Right lobe of liver (tissue), 6 donors: ENCODE measurements at places on chromosomes 16 and 17.

GRCh38 chr17:62321451-62321850, 58.9 kb upstream of the EFCAB3 start:
- no peak for DNase-seq

DNA sequence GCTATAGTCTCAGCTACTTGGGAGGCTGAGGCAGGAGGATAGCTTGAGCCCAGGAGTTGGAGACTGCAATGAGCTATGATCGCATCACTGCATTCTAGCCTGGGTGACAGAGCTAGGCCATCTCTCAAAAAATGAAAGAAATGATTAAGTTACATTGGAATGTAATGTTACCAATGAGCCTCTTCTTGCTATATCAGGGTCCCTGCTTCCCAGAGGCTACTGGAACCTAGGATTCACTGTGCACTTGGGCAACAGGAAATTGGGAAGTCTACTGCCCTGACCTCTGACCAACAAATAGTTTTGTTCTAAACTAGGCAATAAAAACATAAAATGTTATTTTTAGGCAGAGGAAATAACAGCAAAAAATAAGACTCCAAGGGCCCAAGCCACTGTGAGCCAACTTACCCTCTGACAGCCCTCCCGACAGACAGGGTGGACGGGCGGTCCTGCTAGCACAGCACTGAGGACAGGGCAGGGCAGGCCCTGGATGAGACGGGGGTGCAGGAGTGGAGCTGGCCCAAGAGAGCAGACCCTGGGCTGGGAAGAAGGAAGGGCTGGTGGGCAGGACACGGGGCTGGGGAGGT, 27.5 kb downstream of the NSMCE1 start:
- DNase-seq, result peak; percentile 47

- peak; percentile 69 for DNase-seq
These were observed 22.2 kb upstream of the PEMT start for GRCh38 chr17:17613708-17614114.

- no peak for DNase-seq
These were observed 4.4 kb upstream of the PIK3R5 start for GRCh38 chr17:8969901-8970300.

GRCh38 chr16:366476-366875, 3.9 kb downstream of the MRPL28 start:
- DNase-seq, result no peak

GRCh38 chr16:70749006-70749678, 51.8 kb downstream of the VAC14 start:
- DNase-seq, result no peak

GRCh38 chr17:5019475-5019956, 15.7 kb downstream of the SLC52A1 start:
- DNase-seq, result no peak

GRCh38 chr17:41510251-41511065, 5.0 kb upstream of the KRT13 start:
- no peak for DNase-seq

DNA sequence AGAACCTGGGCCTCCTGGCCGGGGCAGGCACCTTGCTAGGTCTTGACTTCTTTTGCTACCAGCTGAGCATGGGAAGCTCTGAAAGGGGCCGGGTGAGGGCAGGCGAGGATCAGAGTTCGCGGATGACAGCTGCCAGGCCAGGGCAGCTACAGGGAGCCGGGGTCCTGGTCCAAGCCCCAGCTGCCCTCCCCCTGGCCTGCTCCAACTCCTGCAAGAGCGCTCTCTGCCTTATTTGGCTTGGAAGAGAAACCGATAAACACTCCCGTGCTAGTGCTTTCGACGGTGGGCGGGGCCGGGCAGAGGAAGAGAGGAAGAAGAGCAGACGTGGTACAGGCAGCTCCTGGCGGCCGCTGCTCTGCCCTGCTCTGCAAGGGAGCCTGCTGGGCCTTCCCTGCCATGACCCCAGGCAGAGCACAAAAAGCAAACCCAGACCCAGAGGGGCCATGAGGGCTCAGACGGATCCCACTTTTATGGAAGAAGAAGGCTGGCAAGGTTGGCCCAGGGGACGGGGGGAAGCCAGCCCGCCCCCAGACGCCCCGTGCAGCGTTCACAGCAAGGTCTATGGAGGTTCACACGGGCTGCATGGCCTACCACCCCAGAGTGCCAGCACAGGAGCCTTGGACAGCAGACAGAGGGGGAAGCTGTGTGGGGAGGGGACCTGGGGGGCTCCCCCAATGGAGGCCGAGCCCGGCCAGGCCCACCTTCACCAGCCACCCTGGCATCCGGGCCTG, 25.6 kb downstream of the PIEZO1 start:
- peak; percentile 86 for DNase-seq

GRCh38 chr16:68247400-68247799, 2.2 kb downstream of the PLA2G15 start:
- DNase-seq, result no peak

GRCh38 chr17:48543854-48544348, 1.0 kb downstream of the HOXB2 start:
- no peak for DNase-seq

GRCh38 chr16:23152386-23153178, 3.3 kb upstream of the USP31 start:
- no peak for DNase-seq

- peak; percentile 44 for DNase-seq
These were observed 1.7 kb upstream of the STAT5A start for GRCh38 chr17:42286411-42287221.

- no peak for DNase-seq
These were observed 19.2 kb downstream of the MXRA7 start for GRCh38 chr17:76691379-76692191.
